ENCODE measurements at places on chromosomes 5 and 9.

DNA sequence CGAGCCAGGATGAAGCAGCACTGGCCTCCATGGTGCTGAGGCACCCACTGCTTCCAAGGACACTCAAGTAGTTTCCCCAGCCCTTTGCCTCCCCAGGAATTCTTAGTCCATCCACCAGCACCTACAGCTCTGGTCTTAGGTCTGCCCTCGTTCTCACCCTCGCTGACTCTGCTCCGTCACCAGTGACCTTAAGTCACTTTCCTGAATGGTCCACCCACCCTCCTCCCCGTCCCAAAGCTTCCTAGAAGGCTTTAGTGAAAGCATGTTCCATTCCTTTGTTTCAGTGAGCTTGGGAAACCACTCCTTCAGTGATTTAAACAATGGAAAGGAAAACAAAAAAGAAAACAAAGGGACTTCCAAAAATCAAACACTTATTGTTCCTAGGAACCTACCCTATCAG, 54.6 kb upstream of the MAP3K1 start:
- DNase-seq, result no peak

DNA sequence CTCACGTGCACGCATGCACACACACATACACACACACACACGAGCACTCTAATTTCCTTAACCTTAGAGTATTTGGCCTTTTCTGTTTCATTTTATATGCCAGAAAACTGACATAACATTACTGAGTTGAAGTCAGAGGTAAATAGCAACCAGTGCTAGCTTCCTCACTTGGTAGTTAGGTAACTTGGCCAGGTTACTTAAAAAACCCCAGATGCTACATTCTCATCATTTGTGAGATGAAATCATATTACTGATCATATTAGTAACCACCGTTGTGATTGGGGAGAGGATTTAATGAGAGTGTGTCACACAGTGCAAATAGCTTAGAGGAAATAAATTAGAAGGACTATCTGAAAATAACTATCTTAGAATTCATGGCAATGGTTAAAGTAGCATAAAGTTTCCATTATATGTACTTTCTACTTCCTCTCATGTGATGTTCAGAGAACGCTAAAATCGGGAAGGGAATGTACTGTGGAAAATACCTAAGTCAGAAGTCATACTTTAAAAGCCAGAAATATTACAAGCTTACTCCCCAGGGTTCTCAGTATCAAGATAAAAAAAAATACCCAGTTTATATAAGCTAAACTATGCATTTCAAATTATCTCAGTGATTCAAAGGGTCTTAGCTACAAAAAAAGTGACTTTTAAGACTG, 120.5 kb downstream of the TUSC1 start:
- DNase-seq, result no peak

GRCh38 chr5:150092159-150092787, 5.9 kb upstream of the CSF1R start:
- no peak for DNase-seq

GRCh38 chr9:12812710-12813109, 37.9 kb downstream of the LURAP1L start:
- DNase-seq, result no peak

DNA sequence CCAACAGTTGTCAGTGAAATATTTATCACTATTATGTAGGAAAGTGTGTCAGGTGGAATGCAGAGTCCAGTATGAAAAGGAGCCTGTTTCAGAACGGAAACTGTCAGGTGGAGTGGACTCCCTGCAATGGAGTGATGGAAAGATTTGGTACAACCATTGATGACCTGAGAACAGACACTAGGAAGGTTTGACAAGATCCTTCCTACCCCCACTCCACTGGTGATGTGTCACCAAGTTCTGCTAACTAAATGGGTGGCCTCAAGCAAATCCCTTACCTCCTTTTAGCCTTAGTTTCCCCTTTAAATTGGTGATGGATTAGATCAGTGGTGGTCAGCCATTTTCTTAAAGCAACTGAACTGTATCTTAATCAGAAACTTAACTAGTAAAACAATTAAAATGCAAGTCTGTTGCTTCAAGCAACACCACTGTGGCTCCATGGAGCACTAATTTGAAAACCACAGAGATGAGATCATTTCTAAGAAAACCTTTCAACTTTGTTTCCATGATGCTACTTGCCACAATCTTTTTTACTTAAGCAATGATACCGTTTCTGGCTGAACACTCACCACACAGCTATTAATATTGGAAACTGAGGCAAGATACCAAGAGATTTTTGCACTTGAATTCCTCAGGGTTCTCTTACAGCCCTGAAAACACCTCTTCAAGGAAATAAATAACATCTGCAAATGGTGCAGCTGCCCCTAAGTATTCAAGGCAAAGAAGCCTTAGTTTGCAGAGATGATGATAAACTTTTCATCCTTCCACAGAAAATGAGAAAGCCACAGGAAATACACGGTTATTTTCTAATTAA, 140.6 kb downstream of the ERCC6L2 start:
- peak; percentile 76 for DNase-seq

DNA sequence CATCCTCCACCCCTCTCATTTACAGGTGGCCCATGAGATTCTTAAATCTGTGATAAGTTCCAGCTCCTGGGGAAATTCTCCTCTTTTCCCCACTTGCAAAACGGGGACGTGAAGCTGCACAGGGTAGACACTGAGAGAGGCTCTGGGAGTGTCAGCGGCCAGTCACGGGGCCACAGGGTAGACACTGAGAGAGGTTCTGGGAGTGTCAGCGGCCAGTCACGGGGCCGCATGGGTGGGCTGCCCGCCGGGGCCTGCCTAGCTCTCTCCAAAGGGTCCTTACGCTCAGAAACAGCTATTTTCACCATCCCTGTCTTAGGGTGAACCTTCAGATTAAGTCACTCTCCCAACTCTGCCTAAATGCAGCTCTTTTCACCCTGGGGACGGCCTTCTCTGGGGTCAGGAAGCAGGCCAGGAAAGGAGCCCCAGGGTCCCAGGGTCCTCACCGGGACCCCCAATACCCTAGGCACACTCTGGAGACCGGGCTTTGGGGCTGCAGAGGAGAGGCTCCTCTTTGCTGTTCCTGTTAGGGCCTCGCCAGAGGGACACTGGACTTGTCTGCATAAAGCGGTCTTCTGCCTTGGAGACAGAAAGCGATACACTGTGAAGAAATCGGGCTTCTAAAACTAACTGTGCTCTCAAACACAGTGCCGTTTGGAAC, 1.5 kb downstream of the FAM78A start:
- DNase-seq, result peak; percentile 79

DNA sequence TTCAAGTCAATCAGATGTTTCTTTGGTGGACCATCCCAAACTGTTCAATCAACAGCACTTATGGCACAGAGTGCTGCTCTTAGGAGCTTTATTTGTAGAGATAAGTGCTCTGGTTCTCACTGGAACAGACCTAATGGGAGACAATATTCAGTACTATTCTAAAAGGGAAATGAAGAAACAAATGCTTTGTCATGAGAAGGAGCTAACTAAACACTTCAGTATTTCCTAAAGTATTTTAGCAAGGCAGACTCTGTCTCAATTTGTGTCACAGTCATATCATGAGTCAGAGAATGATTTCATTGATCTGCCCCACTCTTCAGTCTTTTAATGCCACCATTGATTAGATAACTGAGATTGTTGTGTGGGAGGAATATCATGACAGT, 175.3 kb downstream of the SLF1 start:
- peak; percentile 5 for DNase-seq

DNA sequence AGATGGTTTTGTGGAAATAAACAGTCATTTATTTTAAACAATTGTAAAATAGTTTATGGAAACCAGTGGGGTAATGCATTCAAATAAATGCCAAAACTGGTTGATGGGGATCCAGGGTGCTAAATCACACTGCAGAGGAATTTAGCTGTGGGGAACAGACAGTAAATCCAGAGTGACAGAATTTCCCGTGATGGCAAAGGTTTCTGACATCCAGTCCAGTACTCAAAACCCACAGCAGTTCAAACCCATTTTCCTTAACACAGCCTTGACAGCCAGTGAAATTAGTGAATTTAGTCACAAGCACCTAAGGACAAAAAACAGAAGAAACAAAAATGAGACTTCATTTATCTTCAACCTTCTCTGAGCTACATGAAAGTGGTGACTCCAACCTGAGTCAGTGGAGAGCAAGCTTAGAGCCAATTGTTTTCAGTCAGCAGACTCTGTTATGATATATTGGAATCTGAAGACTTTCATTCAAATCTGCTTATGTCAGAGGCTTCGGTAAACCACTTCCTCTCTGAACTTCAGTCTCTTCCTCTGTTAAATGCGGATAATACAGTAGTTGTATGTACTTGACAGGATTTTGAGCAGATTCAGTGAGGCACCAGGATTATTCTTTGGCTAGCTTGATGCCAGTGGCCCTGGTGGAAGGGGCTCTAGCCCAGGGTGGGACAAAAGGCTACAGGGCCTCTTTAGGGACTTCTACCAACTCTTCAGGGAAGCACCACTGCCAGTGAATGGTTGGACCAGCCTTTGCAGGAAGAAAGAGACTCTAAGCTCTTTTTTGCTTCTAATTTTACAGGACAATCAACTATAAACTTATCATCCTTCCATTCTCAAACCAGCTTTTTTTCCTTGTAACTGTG, 185.3 kb downstream of the MAPKAP1 start:
- peak; percentile 48 for DNase-seq

GRCh38 chr9:16023446-16023845, 470.6 kb downstream of the CCDC171 start:
- no peak for DNase-seq

GRCh38 chr9:34701769-34702736, 7.9 kb downstream of the CCL21 start:
- peak; percentile 87 for DNase-seq

DNA sequence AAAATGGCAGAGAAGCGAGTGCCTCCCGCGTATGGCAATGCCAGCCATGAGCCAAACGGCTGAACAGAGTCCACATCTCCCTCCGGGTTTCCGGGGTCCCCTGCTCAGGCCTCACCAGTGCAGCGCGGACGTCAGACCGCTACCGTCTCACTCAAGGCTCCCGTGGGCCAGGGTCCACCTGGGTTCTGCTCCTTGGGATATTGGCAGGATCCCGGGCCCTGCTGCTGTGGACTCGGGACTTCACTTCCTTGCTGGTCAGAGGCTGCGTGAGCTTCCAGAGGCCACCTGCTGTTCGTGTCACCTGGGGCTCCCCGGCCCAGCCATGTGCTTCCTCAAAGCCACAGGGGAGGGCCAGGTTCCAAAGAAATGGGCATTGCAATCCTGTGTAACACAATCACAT, 38.4 kb upstream of the CLPTM1L start:
- no peak for DNase-seq

- no peak for DNase-seq
These were observed 1.4 kb upstream of the SPATA6L start for GRCh38 chr9:4667681-4668080.

- no peak for DNase-seq
These were observed 9.8 kb upstream of the GADD45G start for GRCh38 chr9:89594811-89595550.

- DNase-seq, result no peak
These were observed 89.0 kb downstream of the RFX3 start for GRCh38 chr9:3436629-3437420.

DNA sequence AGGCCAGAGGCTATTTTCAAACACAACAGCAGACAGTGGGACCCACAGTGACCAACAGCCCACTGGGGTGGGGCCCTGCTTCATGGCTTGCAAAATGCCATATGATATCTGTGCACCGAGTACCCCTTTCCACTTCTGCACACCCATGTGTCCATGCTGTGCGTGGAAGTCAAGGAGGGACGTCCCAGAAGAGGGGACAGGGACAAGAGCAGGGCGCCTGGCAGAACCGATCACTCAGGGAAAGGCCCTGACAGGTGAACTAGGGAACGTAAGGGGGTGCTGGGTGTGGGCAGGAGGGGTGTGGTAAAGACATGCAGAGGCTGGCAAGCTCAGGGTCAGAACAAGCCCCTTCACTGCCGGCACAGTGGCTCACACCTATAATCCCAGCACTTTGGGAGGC, 7.6 kb upstream of the TTLL11 start:
- no peak for DNase-seq

- DNase-seq, result no peak
These were observed 1537.6 kb upstream of the CDH9 start for GRCh38 chr5:28576022-28576421.

GRCh38 chr5:179381691-179382090, 36.4 kb upstream of the ADAMTS2 start:
- no peak for DNase-seq

DNA sequence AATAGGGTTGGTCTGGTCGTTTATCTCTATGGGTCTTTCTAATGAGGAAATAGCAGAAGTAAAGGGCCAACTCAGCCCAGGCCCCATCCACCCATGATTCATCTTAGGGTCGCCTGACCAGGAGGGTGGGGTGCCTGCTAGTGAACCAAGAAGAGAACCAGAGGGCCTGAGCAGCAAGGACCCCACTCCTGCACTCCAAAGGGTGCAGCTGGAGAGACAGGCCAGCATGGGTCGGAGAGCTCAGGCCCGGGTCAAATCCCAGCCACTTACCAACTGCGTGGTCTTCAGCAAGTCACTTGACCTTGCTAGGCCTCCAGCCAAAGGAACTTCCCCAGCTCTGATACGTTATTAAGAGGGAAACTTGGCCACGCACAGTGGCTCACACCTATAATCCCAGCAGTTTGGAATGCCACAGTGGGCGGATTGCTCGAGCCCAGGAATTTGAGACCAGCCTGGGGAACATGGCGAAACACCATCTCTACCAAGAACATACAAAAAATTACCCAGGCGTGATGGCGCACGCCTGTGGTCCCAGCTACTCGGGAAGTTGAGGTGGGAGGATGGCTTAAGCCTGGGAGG, 4.3 kb downstream of the BBLN start:
- no peak for DNase-seq

DNA sequence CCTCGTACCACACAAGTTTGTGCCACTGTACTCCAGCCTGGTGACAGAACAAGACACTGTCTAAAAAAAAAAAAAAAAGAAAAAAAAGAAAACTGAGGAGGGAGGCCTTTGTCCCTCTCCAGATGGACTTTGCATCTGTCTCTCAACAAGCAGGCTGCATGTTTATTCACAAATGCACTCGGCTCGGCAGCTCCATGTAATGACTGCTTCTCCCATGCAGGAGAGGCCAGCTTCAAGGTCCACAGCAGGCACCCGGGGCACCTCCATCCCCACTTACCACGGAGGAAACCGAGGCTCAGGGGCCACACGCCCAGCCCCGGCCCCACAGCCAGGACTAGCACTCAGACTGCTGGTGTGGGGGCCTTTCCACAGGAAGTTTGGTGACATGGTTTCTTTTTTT, 13.1 kb upstream of the NCS1 start:
- no peak for DNase-seq

- DNase-seq, result peak; percentile 60
These were observed 136.3 kb downstream of the FOXD1 start for GRCh38 chr5:73312146-73312871.

GRCh38 chr5:76303921-76304320, 99.2 kb upstream of the IQGAP2 start:
- DNase-seq, result peak; percentile 45

Data from hematopoietic multipotent progenitor cell treated with erythropoietin and hydrocortisone succinate and interleukin-3 and kit ligand, for 6 days (in vitro differentiated cells).